ENCODE measurements at places on chromosomes 6 and 20. TPM values are rescaled to one million over a fixed set of nuclear protein-coding genes. Genes with fewer than 3 reads are reported as not detected.

DNA sequence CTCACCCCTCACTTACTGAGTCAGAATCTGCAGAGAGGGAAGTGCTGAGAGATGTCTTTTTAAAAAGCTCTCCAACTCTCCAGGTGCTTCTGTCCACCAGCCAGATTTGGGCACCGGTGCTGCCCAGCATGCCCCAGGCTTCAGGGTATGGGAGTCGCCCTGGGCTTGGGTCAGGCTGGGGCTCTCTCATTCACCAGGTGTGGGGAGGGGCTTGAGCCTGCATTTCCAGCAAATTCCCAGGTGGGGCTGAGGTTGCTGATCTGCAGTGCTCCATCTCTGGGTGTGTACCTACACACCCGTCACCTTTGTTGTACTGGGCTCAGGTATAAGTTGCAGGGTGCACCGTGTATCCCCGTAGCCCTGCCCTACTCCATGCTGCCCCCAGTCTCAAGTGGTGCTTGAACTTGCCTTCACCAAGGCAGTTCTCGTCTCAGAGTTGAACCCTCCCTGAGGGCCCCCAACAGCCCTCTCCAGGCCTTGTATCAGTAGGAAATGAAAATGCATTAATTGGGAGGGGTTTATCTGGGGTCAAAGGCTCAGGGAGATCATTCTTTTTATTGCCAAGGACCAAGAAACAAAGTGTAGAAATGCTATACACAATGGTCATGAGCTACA, 23.5 kb downstream of the PPP1R3G start:
- H3K36me3 ChIP-seq, result peaks cover 25% of the 10 kb centered on the region
- peaks cover 30% of the 10 kb centered on the region for H3K4me1 ChIP-seq
- H3K27me3 ChIP-seq, result no peaks in the 10 kb centered on the region
- no peak overlapping the region for H3K4me3 ChIP-seq
- no peak for DNase-seq

GRCh38 chr20:59084041-59084850, 41.7 kb upstream of the PRELID3B start:
- H3K27me3 ChIP-seq, result no peaks in the 10 kb centered on the region
- H3K4me3 ChIP-seq, result no peak overlapping the region
- no peaks in the 10 kb centered on the region for H3K4me1 ChIP-seq
- no peaks in the 10 kb centered on the region for H3K36me3 ChIP-seq

GRCh38 chr20:48800177-48800576, 27.6 kb downstream of the PREX1 start:
- H3K36me3 ChIP-seq, result no peaks in the 10 kb centered on the region
- no peak for DNase-seq
- no peak overlapping the region for H3K4me3 ChIP-seq

The FAM217A gene
- total RNA-seq, result not detected

The CDH4 gene
- 0.09 TPM for total RNA-seq

All from heart right ventricle (tissue), 16 donors.